Aortic smooth muscle cell (primary cell): ENCODE measurements at places on chromosomes 1 and 21. TPM values are rescaled to one million over a fixed set of nuclear protein-coding genes. Genes with fewer than 3 reads are reported as not detected.

MSH4 gene
- 0.06 and 0.13 TPM in 2 replicates for total RNA-seq

SH3BGR gene
- 5.7 and 10.5 TPM in 2 replicates for total RNA-seq

SGIP1 gene
- total RNA-seq, result 31.7 and 61.1 TPM in 2 replicates

SLC1A7 gene
- 0.13 and 0.25 TPM in 2 replicates for total RNA-seq

OR2T35 gene
- not detected in 2 replicates for total RNA-seq

LRRN2 gene
- not detected in 2 replicates for total RNA-seq

MSTO1 gene
- 20.3 and 31.2 TPM in 2 replicates for total RNA-seq

AADACL4 gene
- total RNA-seq, result not detected in 2 replicates

CFAP45 gene
- total RNA-seq, result 1.3 TPM in 2 replicates

AKR7A3 gene
- 0.50 and 1.6 TPM in 2 replicates for total RNA-seq

BARHL2 gene
- not detected in 2 replicates for total RNA-seq

KDM1A gene
- total RNA-seq, result 63.7 and 72.3 TPM in 2 replicates

AXDND1 gene
- total RNA-seq, result 0.26 and 0.68 TPM in 2 replicates

ACTA1 gene
- total RNA-seq, result not detected in 2 replicates

PTCH2 gene
- total RNA-seq, result 0.12 and 0.40 TPM in 2 replicates

ALPL gene
- under 0.01 TPM in 1 of 2 replicates, not detected in the other for total RNA-seq
